ENCODE measurements at places on chromosomes 6 and 20.

DNA sequence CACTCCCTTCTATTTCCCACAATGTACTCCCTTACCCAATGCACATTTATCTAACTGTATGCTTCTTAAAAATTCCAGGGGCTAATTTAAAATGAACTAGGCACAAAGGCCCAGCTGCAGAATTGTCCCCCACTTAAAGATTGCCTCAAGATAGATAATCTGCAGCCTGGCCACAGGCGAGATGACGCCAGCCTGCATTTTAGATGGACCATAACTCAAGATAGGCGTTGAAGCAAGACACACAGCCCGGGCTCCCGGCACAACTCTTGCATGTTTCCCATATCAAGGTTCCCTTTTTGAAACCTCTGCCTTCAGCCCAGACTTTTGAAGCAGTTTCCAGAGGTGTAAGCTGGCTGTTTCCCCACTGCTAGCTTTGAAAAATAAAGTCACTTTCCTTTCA, 3.2 kb upstream of the REPS1 start:
- DNase-seq: no peak

DNA sequence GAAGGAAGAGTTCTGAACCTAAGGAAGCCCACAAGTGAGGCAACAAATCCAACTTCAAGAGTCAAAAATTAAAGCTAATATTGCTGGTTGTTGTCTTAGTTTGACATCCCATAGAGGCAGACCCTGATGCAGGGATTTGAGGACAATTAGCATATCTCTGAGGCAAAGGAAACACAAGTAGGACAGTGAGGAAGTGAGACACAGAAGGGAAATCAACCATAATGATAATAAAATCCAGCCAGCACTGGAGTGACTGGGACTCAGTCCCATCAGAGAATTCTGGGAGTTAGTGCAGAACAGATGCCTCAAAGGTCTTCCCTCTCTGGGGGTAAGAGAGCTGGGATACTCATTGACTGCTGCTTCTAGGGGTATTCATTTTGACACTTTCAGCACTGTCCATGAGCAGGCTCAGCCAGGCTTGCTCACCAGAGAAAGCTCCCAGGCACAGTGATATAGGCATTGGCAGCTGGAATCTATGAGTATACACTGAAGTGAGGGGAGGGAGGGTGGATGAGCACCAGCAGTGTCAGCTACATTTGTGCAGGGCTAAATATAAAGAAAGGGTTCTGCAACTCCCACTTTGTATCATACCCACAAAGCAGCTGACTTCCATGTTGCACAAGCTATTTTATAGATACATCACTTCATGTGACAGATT, 43.4 kb upstream of the SPTLC3 start:
- no peak for DNase-seq

- DNase-seq: no peak
Measured at GRCh38 chr20:21393816-21394519, 3.4 kb downstream of the NKX2-4 start.

DNA sequence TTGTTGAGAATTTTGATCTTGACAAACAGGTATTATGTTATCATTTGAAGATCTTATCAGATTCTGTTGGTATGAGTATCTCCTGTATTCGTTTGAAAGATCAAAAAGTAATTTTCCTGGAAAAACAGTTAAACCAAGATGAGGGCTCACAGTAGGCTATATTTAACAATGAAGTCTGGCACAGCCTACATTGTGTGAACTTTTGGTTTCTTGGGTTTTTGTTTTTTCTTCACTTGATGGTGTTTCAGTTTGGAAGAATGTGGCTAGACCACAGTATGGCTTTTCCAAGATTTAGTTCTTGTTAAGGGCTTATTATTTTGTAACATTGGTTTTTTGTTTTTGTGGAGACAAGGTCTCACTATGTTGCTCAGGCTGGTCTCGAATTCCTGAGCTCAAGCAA, 306.4 kb downstream of the CDKAL1 start:
- DNase-seq: no peak

DNA sequence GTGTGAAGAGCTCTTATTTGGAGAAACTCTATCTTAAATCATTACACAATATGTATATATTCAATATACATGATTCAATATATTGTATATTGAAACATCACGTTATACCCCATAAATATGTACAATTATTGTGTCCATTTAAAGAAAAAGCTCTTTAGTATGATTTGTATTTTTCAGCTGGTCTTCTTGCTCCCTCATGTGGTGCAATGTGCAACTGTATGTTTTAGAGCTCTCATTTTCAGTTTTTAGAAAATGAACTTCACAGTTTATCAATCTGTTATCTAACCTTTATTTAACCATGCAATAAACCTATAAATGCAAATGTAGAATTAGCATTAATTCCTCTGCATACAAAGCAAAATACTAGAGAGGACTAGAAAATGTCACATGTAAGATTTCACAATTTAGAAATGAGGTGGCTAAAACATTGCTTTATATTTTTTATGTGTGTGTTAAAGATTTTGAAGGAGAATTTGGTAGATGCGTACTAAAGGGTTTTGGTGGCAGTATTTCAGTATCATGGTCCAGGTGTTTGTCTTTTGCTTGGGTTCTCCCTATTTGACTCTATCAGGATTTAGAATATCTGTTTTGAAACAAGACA, 167.1 kb downstream of the PHF3 start:
- DNase-seq: no peak

- DNase-seq: no peak
Measured at GRCh38 chr6:12767016-12767415, 50.4 kb downstream of the PHACTR1 start.

DNA sequence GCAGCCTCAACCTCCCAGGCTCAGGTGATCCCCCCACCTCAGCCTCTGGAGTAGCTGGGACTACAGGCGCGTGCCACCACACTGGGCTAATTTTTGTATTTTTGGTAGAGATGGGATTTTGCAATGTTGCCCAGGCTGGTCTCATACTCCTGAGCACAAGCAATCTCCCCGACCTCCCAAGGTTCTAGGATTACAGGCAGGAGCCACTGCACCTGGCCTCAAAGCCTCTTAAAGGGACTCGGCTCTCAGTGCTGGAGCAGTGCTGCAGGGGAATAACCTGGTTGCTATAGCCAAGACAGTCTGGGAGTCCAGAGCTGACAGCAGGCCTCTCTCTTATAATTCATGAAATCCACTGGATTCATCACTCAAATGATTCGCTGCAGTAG, 17.0 kb downstream of the GHRH start:
- DNase-seq: no peak

- no peak for DNase-seq
Measured at GRCh38 chr6:35620706-35621105, 68.0 kb downstream of the FKBP5 start.

DNA sequence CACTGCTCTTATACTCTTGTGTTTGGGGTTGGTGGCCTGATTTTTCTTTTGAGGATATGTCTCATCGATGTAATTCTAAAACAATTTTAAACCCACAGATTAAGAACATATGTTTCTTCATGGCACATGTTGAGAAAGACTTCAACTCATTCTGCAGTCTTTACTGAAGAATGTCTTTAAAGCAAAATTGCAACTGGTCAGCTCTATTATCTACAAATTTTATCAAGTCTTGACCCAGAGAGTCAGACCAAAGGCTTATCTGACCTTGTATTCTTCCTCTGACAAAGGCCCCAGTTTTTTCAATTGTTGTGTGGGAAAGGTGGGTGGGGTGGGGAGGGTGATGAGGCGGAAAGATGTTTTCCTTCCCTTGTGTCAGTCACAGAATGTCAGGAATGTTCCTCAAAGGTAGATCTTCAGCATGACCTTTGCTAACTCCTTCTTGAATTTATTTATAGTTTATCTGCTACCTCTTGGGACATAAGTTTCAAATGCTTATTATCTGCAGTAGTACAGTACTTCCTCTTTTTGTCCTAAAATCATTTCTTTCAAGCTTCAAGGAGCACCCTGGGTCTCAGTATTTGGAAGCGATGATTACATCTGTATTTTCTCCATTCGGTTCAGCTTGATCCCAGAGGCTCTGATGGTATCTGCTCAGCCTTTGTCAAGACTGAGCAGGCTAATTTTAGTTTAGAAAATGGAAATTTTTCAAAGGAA, 63.2 kb upstream of the TIAM2 start:
- DNase-seq: no peak

Measured in NCI-H345 (cell line).